Amniotic stem cell (primary cell): ENCODE measurements at places on chromosomes 4 and X.

DNA sequence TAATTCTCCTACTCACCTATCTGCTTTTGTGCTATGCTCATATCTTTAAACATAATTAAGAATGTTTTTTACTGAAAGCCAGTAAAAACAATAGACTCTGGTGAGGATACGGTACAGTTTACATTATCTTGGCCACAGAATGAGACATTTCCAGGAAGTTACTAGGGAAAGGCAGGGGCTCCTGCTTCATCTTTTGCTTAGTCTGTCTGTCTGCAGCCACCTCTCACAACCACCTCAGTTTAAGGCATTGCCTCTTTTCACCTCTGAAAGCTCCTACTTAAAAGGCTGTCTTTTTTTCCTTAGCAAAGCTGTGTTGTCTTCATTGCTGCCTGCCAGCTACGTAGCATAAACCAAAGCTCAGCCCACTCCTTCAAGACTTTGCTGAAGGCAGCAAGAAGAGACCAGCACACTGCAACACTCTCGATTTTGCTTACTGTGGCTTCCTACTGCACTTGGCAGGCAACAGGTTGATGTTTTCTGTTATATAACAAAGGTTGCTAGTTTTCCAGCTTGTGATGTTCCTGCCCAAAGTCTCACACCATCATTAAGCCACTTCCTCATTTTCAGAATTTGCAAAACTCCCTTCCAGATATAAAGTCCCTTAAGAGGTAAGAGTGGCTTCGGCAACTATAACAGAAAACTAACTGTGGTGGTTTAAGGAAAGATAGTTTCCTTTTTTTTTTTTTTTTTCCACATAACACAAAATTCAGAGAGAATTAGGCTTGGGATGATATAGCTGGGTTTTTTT is 432.9 kb downstream of the GRXCR1 start:
- no peak for DNase-seq

GRCh38 chr4:77240469-77241066 is 83.6 kb downstream of the CCNG2 start:
- peak; percentile 34 for DNase-seq

- DNase-seq: no peak
These were observed 3.6 kb upstream of the SPP1 start for GRCh38 chr4:87971866-87972265.

DNA sequence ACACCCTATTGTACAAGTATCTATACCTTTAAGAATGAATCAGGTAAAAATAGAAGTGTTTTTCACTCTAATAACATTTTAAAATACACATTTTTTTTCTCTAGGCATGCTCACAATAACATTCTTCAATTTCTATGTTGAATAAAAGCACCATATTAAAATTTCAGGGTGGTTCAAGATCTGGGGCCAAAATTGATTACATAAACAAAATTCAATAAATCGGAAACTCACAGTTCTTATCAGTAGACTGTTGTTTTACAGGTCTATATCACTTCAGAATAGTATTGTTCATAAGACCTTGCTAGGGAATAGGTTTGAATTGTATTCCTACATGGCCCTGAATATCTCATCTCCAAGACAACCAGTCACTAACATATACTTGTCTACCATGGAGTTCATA is 634.0 kb downstream of the SPOCK3 start:
- no peak for DNase-seq
